ENCODE measurements at places on chromosomes 5 and 9.

DNA sequence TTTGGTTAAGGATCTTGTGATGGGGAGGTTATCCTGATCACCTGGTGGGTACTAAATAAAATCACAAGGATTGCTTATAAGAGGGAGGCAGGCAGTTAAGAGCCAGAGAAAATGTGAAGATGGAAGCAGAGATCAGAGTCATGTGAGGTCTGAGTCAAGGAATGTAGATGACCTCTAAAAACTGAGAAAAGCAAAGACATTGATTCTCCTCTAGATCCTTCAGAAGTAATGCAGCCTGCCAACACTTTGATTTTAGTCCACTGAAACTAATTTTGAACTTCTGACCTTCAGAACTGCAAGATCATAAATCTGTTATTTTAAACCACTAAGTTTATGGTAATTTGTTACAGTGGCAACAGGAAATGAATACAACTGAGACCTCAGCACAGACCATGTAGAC, 499.0 kb downstream of the GADD45G start:
- no peak for DNase-seq

DNA sequence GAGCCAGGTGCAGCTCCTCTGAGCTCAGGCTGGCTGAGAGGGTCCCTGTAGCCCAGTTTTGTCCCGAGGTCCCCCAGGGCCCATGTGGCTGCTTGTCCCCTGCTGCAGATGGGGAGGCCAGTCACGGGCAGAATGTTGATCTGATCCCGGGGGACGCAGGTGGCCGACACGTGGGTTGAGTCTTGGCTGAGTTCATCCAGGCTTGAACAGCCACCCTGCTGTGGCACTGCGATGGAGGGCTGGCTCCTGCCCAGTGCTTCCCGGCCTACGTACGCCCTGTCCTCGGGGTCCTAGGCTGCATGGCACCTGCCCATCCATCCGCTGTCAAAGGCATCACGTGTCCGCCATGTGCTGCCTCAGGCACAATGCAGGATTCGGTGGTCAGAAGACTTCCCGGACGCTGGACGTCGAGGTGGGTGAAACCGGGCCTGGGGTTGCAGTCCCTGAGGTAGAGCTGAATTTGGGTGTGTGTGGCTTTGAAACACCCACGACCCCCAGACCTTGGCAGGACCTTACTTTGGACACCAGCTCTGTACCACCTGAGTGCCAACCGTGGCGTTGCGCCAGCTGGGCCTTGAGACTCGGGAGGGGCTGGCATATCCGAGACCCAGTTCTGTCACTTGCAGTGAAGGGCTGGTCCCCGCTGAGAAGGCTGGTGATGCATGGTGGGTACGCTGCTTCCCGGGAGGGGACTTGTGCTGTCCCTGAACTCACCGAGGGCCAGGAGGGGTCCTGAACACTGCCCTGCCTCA, 22.3 kb downstream of the RXRA start:
- DNase-seq = no peak

DNA sequence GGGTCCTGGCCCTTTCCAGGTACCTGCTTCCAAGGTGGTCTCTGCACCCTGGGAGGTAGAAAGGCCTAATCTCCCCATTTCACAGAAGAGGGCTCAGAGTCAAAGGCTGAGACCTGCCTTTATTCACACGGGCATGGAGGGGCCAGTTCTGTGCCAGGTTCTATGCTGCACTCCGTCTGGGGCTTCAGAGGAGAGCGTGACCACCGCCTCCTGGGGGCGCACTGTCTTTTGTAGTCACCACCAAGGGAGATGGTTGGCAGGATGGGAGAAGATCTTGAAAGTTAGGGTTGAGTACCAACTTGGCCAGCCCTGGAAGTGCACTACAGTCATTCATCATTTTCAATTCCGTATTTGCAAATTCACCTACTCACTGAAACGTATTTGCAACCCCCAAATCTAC, 23.7 kb upstream of the PRDM12 start:
- no peak for DNase-seq

DNA sequence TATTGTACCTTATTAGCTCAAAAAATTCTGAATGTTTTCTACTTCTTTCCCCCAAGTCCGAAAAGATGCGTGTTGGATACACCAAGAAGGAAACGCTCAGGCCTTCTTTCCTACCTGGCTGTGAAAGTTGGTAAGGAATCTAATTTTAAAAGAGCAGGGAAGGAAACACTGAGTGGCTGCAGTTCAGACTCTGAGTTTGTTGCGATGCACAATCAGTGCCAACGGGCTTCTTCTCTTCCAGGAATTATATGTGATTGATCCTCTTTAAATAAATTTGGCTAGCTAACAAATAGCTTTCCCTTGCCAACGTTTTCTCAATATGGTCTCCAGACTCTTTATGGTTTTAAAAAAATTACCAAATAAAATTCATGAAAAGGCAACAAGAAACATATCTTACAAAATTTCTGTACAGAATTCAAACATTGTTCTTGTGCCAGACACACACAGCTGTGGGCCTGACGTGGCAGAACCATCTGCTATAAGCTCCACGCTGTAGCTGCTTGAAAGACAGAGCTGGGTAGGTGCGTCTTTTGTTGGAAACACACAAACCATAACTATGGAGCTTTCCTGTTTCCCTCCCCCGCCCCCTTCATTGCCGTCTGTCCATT, 493.1 kb downstream of the ZNF608 start:
- DNase-seq = no peak

- no peak for DNase-seq
These were observed 7.5 kb upstream of the CARTPT start for GRCh38 chr5:71711610-71712009.

GRCh38 chr5:143592648-143593047, 189.2 kb upstream of the NR3C1 start:
- DNase-seq = no peak

GRCh38 chr5:57216714-57217113, 42.9 kb downstream of the GPBP1 start:
- DNase-seq = no peak

GRCh38 chr9:3419893-3420292, 105.9 kb downstream of the RFX3 start:
- no peak for DNase-seq

GRCh38 chr5:92927291-92927778, 653.7 kb downstream of the NR2F1-AS1 start:
- DNase-seq = no peak

GRCh38 chr5:146909255-146910068, 30.9 kb upstream of the PPP2R2B start:
- DNase-seq = no peak

DNA sequence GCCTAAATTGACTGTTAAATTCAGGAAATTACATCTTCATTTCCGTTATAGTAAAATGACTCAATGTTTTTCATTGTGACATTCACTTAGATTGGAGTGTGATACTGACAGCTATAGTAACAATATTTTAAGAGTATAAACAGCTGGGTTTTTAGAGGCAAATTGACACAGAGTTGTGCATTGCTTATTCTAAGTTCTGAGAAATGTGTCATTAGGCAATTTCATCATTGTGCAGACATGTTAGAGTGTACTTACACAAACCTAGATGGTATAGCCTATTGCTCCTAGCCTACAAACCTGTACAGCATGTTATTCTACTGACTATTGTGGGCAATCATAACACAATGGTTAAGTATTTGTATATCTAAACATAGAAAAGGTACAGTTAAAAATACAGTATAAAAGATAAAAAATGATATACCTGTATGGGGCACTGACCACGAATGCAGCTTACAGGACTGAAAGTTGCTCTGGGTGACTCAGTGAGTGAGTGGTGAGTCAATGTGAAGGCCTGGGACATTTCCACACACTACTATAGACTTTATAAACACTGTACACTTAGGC, 132.7 kb downstream of the PDE4D start:
- DNase-seq = no peak

DNA sequence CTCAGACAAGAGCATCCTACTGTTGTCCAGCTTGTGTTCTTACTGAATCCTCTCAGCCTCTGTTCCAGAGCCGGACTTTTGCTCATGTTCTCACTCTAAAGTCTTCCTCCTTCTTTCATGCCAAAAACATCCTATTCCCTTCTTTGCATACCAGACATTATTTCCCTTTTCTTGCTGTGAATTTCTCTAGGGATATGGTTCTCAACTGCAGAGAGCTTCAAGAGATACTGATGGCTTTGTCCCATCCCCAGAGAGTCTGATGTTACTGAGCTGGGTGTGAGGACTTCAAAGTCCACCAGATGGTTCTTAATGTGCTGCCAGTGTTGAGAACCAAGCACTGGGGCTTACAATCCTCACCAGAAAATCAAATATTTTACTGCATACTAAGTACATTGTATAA, 98.6 kb upstream of the FER start:
- DNase-seq = no peak

DNA sequence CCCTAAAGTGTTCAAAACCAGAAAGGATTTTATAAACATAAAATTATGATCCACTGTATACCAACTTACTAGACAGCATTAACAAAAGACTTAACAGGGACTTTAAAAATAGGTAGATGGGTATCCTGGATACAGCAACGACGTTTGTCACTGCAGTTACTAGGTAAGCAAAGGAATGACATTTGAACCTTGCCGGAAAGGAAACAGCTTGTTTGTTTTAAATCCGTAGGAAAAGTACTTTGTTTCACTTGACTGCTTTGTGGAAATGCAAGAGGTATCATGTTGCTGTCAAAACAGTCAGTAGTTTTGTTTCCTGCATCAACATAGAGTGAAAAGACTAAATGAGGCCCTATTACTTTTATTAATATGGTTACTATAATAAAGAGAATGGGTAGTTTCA, 122.9 kb downstream of the CDC42SE2 start:
- DNase-seq = no peak

DNA sequence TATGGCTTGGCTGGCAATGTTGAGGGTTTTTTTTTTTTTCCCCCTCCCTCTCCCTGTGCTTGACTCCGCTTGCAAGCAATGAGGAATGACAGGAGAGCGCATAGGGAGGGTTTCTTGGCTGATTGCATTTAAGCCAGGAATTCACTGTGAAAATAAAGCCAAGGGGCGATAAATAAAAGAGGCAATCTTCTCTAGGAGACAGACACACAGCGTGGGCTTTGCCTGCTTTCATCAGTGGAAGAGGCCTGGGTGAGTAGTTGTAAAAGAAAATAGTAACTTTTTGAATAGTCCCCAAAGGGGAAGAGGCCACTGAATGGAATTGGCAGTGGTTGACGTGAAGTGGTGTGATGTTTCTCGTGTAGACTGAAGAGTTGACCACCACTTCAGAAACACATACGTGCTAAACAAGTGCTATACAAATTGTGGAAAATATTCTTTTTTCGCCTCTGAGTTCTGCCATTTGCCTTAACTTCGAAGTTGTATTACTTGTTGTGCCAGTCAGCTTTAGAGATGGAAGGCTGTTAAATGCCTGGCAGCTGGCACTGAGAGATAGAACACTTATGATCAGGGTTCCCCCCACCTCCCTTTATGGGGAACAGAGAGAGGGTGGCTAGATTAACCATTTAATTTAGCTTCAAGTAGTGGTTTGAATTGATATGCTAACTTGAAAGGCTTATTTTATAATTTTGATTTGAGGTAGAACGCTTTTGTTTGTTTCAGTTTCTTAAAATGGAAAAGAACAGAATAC, 3.0 kb downstream of the ZSWIM6 start:
- DNase-seq = no peak

- no peak for DNase-seq
These were observed 458.9 kb upstream of the C9orf72 start for GRCh38 chr9:28032268-28032590.

- no peak for DNase-seq
These were observed 9.4 kb downstream of the MRRF start for GRCh38 chr9:122274055-122274454.

- no peak for DNase-seq
These were observed 156.4 kb upstream of the RASEF start for GRCh38 chr9:83219154-83219923.

- no peak for DNase-seq
These were observed 49.0 kb upstream of the ICE1 start for GRCh38 chr5:5373351-5373989.

DNA sequence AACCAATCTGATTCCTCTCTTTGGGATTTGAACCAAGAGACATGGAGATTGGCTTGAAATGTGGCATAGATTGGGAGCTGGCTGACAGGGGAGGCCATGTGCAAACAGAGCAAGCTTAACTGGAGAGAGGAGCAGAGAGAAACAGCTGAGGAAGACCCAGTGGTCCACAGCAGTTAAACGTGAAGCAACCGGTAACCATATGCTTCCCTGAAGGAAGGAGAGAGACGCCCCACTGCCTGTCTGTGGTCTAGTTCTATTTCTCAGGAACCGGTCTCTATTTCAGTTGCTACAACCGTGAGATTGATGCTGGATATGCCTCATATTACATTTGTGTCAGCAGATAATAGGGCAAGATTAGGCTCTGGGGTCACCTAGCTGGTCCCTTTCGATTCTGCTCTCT, 13.6 kb upstream of the GAS1 start:
- DNase-seq = no peak

GRCh38 chr9:107068581-107068980, 205.6 kb downstream of the ZNF462 start:
- DNase-seq = no peak

GRCh38 chr9:71703172-71703872, 65.0 kb downstream of the CEMIP2 start:
- DNase-seq = no peak

GRCh38 chr5:80182809-80183580, 72.9 kb downstream of the SERINC5 start:
- DNase-seq = no peak

Data from effector memory CD4-positive, alpha-beta T cell (primary cell).